Skeletal muscle tissue (tissue), 5 donors: ENCODE measurements at places on chromosomes 7 and 10. TPM values are rescaled to one million over a fixed set of nuclear protein-coding genes. Genes with fewer than 3 reads are reported as not detected.

The MYL7 gene
- total RNA-seq: 21.4 TPM

The PKD2L1 gene
- not detected for total RNA-seq

The KNDC1 gene
- 0.52 TPM for total RNA-seq

The PLXNA4 gene
- 2.1 TPM for total RNA-seq

The BMPER gene
- 9.4 TPM for total RNA-seq

The ABCB1 gene
- total RNA-seq: under 0.01 TPM

The CACNA2D1 gene
- 116 TPM for total RNA-seq

The SMO gene
- total RNA-seq: 28.7 TPM

The TMEM229A gene
- total RNA-seq: not detected

The TBX20 gene
- total RNA-seq: 1.0 TPM

The CALML3 gene
- total RNA-seq: not detected

The ITPRID1 gene
- 0.52 TPM for total RNA-seq
